Stimulated activated CD8-positive, alpha-beta memory T cell treated with anti-CD3 and anti-CD28 coated beads, Interleukin-2, amount 100 ng/mL, for 1 hour (primary cell): ENCODE measurements at places on chromosomes 3 and 15.

GRCh38 chr15:35206060-35206675, 121.1 kb upstream of the NANOGP8 start:
- no peak for DNase-seq

DNA sequence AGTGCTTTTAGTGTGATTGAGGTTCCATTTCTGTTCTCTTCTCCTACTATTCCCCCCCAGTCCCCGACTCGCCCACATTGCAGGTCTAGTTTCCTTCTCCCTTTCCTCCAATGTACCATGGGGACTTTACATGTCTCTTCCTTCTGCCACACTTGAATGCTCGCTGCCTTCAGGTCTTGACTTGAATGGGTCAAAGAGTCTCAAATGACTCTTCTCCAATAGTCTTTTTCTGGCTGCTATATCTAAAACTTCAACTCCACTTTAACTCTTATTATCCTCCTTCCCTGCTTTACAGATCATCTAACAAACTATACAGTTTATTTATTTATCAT, 213.9 kb upstream of the SLC2A2 start:
- DNase-seq: no peak

DNA sequence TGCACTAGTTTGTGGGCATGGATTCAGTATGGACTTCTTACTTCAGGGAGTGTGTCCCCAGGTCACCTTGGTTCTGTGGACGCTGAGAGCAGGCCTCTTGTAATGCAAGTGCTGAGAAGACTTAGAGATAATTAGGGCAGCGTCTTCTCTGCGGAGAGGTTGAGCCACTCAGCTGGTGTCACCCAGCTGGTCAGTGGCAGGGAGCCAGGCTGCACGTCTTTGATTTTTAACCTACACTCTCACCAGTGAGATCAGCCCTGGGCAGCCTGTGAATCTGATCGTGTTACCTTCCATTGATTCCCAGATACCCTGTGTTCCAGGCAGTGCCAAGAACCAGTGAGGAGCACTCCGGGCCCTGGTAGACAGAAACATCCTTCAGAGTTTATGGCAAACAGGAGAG, 92.6 kb downstream of the SLCO3A1 start:
- DNase-seq: no peak

- no peak for DNase-seq
Measured at GRCh38 chr15:100681335-100681746, 79.0 kb downstream of the ASB7 start.

GRCh38 chr3:38032328-38032865, 3.0 kb upstream of the PLCD1 start:
- DNase-seq: no peak
